ENCODE measurements at places on chromosomes 3 and 15. TPM values are rescaled to one million over a fixed set of nuclear protein-coding genes. Genes with fewer than 3 reads are reported as not detected.

Gene DCLK3
- polyA plus RNA-seq, result 2.0 TPM

DNA sequence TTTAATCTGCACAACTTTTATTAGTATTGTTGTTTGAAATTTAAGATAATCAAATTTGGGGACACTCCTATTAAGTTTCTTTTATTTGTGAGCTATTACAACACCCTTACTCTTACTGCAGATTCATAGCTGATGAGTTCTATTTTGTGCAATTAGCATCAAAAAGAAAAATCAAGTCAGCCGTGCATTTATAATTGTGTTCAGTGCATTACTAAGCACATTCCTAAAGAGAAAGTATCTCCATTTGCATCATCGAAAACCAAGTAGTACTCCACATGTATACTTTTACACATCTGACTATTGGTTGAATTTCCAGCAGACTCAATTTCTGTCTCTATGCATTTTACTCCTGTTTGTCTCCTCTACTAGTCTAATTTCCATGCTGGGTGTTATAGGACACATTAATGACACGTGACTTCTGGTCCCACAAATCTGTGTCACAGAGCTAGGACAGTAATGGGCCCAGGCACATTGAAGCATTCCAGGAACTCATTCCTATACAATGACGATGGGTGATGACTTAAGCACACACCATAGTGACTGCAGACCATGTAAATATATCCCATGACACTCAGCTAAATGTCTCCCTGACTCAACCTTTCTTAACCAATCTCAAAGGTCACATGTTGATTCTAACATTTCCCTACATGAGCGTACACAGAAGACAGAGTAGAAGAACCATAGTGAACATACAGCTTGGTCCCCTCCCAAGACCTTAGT, 477.5 kb downstream of the LPP start:
- no peak for DNase-seq

GRCh38 chr15:53974813-53975212, 3.4 kb upstream of the UNC13C start:
- DNase-seq, result no peak

Gene TM4SF18
- 10.5 TPM for polyA plus RNA-seq

DNA sequence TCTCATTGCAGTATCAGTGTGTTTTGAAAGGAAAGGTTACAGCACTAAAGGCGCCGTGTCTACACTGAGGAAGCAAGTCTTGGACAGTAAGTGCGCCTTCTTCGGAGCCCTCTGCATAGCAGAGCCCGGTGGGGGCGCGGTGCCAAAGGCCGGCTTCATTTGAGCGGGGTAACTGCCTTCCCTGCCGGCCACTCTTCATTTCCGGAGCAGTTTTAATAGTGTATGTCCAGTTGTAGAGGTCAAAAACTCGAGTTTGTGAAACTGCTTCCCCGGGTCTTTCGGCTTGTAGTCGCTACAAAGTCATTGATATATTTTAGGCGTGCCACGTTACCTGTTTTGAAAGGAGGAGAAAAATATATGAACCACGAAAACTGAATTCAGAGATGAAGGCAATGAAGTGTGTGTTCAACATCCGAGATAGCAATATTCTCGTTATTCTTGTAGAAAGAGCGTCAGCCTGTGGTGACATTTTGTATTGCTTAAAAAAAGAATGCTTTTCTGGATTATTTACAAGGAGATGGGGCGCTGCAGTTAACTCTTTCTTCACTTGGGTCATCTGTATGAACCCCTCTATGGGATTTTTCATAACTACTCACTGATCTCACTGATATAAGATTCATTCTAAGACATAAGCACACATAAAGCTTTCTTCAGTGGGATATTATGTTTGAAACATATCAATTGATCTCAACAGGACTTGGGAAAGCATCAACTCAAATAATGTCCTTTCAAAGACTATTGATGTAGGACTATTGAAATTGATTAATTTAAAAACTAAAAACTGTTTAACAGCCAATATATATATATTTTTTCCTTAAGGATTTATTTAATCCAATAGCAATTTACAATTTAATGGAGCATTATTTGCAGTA, 3.0 kb downstream of the ALCAM start:
- no peak for DNase-seq

- DNase-seq, result no peak
Observed at GRCh38 chr15:101489237-101489598, 289 bp downstream of the PCSK6 start.

Gene SCG5
- 8.5 TPM for polyA plus RNA-seq

GRCh38 chr3:97821774-97822358, at the start of gene CRYBG3:
TSS of gene CRYBG3 (plus strand) at chr3:97822011. CDS start at chr3:97822207, 196 bp downstream.
- DNase-seq, result peak; percentile 60

Gene MAGI1
- polyA plus RNA-seq, result 12.3 TPM

DNA sequence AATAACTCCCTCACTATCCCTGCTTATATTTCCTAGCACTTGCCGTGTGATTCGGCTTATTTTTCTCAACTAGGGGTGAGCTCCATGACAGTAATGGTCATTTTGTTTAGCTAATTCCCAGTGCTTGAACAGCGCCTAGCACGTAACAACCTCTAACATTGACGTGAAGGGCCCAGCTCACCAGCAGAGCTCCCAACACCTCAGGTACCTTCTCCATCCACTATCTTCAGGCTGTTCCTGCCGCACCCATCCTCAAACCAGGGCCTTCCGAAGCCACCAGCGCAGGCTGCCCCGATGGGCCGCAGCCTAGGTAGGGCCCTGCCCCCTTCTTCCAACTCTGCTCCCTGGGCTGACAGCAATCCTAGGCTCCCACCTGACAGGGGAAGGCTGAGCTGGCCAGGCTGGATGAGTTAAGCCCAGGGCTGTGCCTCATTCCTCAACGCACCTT, 751 bp upstream of the RPS17 start:
- no peak for DNase-seq

Measured in forelimb muscle (tissue), 1 donor.